Panc1 (cell line): ENCODE measurements at places on chromosomes 6 and 20.

GRCh38 chr20:37564016-37564387 lies 36.3 kb upstream of the BLCAP start:
- DNase-seq, result no peak

DNA sequence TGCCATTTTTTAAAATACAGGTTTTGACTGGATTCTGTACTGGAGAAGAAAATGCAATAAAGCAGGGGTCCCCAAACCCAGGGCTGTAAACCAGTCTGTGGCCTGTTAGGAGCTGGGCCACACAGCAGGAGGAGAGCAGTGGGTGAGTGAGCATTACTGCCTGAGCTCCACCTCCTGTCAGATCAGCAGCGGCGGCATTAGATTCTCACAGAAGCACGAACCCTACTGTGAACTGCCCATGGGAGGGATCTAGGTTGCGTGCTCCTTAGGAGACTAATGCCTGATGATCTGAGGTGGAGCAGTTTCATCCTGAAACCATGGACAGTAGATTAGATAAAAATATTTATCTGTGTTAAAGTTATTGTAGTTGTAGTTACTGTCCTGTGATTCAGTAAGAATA lies 21.1 kb upstream of the FBXO9 start:
- DNase-seq, result no peak

DNA sequence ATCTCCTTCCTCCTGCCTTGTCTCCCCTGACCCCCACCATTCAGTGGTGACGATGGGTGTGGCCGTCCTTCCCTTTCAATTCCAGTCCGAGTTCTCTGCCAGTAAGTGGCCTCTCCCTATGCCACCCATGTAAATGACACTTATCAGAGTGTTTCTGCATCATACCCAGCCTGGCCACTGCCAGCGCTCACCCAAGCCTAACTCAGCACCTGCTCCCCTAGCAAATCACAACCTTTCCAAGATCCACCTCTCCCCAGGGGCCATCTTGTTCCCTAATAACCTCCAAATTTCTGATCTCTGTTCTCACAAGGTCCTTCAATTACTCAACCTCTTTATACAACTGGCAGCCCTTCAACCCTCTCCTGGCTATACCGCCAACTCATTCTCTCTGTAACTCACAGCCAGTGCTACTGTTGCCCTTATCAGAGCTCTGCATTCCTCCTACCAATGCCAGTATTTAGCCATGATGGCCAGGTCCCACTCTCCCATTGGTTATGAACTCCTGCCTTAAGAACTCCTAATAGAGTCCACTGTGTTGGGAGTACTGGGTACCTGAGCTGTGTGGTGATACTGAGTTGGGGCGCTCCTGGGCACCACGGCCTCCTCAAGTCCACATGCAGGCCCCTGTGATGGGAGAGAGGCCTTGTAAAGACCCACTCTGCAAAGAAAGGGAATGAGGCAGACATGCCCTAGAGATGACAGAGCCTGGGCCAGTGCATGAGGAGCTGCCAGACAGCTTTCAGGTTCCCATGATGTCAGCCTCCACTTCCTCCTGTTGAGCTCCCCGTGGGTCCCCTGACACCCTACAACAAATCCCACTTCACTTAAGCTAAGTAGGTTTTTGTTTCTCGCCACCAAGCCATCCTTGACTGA lies 187.4 kb upstream of the RREB1 start:
- no peak for DNase-seq

GRCh38 chr6:82268301-82268846 lies 20.8 kb upstream of the IBTK start:
- no peak for DNase-seq

DNA sequence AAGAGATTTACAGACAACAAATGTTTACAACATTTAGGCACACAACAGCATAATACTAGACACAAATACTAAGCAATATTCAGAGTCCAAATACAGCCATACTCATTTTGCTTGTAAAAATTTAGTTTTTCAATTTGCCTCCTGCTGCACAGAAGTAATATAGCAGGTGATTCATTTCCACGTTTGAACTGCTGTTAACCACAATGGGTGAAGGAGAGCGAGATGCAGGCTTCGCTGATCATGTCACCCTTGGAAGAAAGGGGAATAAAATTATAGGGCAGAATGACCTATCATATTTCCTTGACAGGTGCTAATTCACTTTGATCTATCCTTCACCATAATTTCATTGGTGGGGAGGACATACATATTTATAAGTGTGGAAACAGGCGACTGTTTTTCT lies 643.8 kb upstream of the AGPAT4 start:
- DNase-seq, result no peak

- no peak for DNase-seq
Measured at GRCh38 chr20:31811198-31811597, 8.0 kb upstream of the MYLK2 start.

- DNase-seq, result no peak
Measured at GRCh38 chr6:31729979-31730630, 1.0 kb upstream of the DDAH2 start.

GRCh38 chr6:15148356-15148946 lies 97.4 kb upstream of the JARID2 start:
- DNase-seq, result no peak

DNA sequence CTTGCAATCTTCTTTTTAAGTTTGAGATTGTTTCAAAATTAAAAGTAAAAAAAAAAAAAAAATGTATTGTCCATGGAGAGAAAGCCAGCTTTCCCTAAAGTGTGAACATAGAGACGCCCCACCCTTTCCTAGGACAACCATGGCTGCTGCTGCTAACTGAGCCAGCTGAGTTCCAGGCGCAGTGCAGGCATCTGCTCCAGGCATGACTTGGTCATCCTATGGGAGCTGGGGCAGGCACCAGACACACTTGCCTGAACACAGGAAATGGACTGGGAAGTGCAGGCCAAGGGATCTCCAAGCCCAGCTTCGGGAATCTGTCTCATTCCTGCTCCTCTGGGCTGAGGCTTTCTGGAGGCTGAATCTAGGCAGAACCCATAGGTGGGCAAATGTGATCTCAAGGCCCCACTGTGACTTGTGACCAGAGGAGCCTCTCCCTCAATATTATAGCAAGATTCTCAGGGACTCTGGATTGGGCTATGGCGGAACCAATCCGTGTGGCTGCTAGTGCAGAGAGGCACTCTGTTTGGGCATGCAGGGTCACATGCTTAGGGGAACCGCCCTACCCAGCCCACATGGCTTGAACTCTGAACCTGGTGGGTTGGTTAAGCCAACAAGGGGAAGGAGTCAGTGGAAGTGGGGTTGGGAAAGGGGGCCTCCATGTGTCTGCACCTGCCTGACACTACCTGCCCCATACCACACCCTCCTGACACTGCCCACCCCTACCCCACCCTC lies 138.2 kb upstream of the CST7 start:
- DNase-seq, result no peak

DNA sequence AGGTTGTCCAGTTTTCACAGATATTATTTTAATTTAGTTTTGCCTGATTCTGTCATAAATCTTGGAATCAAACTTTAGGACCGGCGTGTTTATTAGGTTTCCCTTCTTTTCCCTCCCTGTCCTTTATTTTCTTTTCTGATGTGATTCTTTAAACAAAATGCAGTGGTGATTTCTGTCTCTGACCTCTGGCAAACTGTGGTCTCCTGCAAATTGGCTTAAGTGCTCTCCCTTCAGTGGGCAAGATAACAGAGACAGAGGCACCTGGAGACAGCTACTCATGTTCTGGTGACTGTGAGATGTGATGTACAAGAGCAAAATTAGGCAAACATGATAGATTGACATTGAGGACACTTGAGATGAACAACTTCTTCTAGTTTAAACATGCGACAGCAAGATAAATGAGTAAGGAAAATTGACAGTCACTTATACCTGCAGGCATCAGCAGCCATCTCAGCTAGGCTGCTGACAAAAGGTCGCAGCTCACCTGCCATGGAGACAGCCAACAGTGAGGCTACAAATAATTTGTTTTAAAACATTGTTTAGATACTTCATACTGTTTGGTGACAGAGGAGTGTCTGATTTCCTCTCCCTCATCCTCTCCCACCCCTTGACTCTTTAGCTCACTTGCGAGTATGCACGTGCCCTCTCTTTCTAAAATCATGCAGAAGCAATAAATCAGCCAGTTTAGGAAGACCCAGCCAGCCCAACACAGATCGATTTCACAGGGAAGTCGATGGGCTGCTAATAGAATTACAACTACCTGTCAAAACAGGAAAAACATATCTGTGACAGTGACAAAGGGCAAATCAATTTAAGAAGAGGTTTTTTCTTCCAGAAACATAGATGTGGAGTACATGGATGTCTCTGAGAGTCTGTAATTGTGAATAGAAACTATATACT lies 63.4 kb upstream of the MAP3K7 start:
- DNase-seq, result no peak

DNA sequence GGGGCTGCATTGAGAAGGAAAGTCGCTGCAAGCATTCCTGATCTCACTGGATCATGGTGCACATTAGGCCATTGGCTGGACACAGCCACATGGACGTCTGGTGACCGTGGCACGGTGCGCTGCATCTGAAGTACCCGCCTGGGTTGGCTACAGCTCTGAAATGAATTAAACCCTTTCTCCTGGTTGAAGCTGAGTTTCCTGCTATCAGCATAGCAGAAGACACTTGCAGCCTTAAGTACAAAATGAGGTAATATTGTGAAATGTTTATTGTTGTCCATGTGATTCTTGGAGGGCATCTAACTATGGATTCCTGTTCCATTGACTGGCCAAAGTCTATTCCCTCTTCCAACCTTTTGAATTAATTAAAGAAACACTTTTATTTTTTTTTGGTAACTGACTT lies 89.8 kb upstream of the ADTRP start:
- DNase-seq, result no peak

DNA sequence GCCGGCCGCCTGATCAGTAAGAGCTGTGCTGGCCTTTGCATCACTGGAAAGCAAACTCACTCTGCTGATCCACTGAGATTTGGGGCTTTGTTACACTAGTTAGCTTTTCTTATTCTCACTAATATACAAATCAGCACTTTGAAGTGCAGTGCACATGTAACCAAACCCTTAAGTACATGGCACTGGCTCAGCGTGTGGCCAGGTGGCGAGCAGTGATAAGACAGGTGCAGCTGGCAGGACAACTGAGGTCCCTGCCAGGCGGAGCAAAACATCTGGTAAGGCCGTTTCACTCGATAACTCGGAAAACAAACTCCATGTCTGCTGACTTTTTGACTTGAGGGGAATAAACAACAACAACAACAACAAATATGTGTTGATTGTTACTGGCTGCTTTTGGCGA lies 11.0 kb downstream of the GFRA4 start:
- no peak for DNase-seq

GRCh38 chr20:24990810-24991252 lies 1.7 kb downstream of the APMAP start:
- DNase-seq, result no peak

- DNase-seq, result no peak
Measured at GRCh38 chr6:159788276-159788675, 1.1 kb downstream of the TCP1 start.

DNA sequence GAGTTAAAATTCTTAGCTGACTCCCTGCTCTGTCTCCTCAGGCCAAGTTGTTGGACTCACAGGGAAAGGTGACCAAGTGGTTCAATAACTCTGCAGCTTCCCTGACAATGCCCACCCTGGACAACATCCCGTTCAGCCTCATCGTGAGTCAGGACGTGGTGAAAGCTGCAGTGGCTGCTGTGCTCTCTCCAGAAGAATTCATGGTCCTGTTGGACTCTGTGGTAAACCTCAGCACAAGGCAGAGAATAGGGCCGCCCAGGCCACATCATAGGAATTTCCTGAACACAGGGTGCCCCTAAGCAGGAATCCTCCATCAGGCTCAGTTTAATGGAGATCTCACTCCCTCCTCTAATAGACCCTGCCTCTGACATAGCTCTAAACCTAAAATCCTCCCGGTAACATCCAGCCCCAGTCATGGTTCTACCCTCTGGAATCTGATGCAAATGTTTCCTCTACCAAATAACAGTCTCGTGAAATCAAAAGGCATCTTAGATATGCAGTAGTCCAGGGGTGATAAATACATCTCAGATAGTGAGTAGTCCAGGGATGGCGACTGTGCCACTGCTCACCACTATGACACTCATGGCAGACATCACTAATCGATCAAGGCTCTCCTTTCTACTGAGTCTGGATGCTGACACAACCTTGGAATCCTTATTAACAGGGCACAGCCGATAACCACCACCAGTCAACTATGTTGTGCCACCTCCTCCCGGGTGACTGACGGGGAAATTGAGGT lies 18.3 kb downstream of the BPIFB1 start:
- no peak for DNase-seq

- DNase-seq, result no peak
Measured at GRCh38 chr6:39884696-39885095, 49.6 kb downstream of the MOCS1 start.

DNA sequence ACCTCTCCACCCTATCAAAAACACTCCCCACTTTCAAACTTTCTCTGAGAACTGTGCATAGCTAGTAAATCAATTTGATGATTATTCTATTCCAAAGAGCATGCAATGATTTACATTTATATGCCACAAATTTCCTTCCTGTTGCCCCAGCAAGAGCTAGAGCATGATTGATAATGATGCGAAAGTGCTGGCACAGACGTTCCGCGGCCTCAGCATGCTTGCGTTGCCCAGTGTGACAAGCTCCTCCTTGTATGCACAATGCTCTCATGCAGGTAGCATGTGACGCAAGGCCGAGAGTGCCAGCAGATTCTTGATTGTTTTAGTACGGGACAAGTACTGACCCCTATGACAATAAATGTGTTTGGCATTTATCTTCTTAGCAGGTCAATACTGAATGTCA lies 696.3 kb upstream of the SLC35B3 start:
- no peak for DNase-seq

- DNase-seq, result no peak
Measured at GRCh38 chr20:63640086-63640485, 13.1 kb downstream of the STMN3 start.

DNA sequence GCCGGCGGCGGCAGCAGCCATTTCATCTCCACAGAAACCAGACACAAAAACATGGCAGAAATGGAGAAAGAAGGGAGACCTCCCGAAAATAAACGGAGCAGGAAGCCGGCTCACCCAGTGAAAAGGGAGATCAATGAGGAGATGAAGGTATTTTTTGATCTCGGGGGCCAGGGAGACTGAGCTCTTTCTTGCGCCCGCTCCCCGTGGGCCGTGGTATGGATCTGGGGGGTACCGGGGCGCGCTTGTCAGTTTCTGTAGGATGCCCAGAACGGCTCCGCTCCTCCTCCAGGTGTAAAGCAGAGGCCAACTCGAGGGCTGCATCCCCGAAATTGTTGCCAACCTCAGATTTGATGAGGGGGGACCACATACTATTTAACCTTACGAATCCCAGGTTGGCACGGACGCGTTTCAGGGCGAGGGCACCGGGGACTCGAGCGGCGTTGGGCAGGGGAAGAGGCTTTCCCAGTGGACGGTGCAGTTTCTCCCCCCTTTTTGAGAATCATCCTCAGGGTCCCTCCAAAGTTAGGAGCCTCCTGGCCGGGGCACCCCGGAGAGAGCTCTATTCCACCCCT lies 735 bp downstream of the SOBP start:
- no peak for DNase-seq

GRCh38 chr20:51486197-51487005 lies 56.1 kb downstream of the NFATC2 start:
- DNase-seq, result no peak

GRCh38 chr6:37473364-37474095 lies 26.2 kb downstream of the CCDC167 start:
- no peak for DNase-seq

GRCh38 chr6:4274382-4275082 lies 139.2 kb upstream of the ECI2 start:
- DNase-seq, result no peak
